ENCODE measurements at places on chromosomes 1 and 21.

DNA sequence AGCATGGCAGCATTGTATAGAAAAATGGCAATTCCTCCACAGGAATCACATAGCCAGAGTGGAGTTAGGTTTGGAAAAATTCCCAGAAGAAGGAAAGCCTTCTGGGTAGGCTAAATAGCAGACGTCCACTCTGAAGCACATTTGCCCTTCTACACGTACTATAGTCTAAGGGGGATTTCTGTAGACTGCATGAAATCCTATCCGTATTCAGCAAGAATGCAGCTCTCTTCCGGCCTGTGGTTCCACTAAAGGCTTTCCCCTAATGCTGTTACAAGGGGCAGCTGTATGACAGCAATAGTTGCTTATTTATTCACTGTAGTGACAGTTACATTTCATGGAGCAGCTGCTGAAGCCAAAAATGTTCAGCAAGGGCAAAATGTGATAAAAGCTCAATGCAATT lies 263.6 kb downstream of the RWDD3 start:
- no peak for DNase-seq

- peak; percentile 71 for DNase-seq
Observed at GRCh38 chr1:179002552-179003345, 22.9 kb upstream of the FAM20B start.

GRCh38 chr1:231139659-231140654 lies 21.9 kb upstream of the TRIM67 start:
- no peak for DNase-seq

DNA sequence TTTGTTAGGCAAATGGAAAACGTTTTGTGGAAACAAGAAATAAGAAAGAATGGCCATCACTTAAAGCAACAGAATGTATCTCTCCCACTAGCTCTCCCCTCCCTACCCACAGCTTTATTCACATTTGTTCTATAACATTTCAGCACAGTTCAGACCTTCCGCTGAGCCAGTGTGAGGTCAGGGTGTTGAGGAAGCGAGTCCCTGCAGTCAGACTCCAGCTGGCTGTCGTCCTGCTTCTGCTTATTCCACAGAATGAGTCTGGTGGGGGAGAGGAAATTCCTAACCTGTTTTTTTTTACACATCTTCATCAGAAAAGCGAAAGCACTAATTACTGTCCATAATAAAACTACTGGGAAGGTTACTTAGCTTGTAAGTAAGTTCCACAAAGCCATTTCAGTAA lies 39.0 kb downstream of the MRPL39 start:
- DNase-seq = no peak

DNA sequence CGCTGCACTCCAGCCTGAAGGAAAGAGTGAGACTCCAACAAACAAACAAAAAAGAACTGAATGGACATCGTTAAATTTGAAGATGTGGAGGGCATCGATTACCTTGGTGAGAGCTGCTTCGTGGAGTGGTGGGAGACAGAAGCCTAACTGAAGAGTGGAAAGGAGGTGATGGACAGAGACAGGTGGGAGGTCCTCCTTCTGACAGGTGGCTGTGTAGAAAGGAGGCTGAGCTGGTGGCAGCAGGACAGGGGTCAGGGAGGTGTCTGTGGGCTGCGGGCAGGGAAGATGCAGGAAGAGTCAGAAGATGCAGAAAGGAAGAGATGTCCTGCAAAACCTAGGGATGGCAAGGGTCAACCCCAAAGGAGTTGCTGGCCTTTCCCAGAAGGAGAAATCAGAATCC lies 30.5 kb downstream of the C1orf216 start:
- no peak for DNase-seq

GRCh38 chr1:24022581-24023361 lies 42.6 kb upstream of the SRSF10 start:
- no peak for DNase-seq

All from left renal pelvis (tissue), 4 donors.